ENCODE measurements at places on chromosomes 1 and 21.

GRCh38 chr1:91557039-91557690, 56.5 kb downstream of the CDC7 start:
- DNase-seq: no peak

DNA sequence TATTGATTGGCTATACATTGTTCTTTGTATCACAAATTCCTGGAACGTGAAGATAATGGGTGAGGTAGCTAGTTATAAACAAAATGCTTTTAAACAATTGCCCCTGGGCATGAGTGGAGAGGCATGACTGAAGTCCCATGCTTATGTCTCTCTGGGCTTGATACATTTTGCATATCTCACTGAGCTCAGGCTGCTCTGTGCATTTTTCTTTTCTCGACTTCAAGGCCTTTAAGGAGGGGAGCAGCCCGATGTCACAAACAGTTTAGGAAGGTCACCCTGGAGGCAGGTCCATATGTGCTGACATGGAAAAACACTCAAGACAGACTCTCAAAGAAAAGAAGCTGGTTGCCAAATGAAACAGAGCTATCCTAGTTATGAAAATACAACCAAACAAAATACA, 80.1 kb upstream of the PUM1 start:
- DNase-seq: no peak

DNA sequence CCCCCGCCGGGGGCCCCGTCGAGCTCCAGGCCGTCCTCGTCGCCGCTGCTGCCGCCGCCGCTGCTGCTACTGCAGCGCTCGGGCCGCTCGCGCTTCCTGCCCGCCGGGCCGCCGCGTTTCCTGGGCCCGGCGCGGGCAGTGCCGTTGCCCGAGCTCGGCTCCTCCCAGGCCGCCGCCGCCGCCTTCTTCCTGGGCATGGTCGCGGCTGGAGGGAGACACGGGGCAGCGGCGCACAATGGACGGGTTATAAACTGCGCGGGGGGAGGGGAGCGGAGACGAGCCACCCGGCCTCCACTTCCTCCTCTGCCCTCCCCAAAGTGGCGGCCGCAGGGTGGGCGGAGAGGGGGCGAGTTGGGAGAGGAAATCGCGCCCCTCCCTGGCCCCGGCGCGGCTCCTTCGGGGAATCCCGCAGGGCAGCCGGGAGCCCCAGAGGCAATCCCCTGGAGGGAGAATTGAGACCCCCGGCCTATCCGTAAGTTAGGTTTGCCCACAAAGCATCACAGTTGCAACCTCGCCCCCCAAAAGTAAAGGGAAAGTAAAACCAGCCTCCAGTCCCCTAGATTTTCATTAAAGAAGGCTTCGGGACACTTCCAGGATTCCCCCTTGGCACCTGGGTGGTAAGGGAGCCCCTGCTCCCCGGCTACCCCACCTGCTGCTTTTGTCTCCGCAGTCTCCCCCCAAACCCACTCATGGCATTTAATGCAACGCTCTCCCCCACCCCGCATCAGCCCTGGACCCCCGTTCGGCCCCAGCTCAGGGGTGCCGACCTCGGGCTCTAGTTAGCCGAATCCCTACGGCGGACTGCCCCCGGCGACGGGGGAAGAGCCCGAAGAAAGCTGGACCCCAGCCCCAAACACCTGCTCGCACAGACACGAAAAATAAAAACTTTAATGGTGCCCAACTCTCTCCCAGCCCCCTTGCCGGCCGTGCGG, 893 bp downstream of the RCC2 start:
- DNase-seq: no peak

- no peak for DNase-seq
These were observed 5.1 kb upstream of the HNRNPU start for GRCh38 chr1:244869364-244869827.

DNA sequence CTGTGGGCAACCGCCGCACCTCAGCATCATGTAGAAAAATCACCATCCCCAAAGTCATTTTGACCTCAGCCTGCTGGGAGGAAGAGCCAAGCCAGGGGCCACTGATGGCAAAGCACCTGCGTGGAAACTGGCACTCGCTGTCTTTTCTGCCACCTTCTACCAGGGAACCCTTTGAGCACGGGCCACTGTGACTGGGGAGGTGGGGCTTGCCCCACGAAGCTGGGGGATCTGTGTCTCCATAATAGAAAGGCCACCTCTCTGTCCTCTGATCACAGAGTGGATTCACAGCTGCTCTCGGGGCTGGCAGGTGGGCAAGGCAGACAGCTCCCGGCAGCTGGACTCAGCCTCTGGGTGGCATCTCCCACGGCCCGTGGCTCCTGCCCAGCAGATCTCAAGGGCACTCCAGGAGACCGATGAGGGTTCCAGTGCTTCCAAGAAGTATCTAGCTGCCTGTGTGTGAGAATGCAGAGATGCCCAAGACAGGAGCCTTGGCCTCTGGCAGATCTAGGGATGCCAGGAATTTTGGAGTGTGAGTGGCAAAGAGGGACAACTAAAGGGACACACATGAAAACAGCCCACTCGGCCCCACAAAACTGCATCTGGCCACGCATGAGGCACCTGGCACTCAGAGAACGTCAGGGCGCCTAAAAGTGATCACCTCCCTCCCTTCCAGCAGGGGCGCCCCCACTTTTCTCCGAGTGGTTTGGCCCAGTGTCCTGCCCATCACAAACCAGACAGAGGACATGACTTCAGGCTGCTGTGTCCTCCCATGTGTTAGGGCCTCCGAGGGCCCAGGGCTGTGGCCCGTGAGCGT, 102.6 kb downstream of the PDE9A start:
- DNase-seq: no peak

DNA sequence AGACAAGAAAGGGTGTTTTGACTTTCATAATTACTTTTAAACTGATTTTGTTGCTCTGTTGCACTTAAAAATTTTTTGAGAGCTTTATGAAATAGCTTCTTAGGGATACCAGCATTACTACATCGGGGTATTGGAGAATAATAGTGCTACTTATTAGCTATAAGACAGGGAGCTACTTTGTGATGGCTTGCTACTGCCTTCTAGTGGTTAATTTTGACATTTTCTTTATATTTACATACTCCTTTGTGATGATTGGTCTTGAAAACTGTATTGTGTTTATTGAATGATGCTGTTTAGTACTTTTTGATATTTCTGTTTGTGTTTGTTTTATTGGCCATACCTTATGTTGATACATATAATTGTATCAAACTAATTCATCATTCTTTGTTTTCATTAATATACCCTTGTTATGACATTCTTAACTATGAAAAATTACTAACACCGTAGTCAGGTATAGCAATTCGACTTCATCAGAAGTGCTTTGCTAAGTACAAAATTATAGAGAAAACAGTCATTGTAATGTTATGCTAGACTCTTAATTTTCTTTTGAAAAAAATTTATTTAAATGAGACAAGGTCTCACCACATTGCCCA, 85.5 kb downstream of the CLIC4 start:
- DNase-seq: peak; percentile 10

GRCh38 chr1:172109359-172109758, 268.1 kb downstream of the DNM3 start:
- no peak for DNase-seq

- DNase-seq: no peak
These were observed 615 bp downstream of the KRTAP10-5 start for GRCh38 chr21:44579833-44580144.

DNA sequence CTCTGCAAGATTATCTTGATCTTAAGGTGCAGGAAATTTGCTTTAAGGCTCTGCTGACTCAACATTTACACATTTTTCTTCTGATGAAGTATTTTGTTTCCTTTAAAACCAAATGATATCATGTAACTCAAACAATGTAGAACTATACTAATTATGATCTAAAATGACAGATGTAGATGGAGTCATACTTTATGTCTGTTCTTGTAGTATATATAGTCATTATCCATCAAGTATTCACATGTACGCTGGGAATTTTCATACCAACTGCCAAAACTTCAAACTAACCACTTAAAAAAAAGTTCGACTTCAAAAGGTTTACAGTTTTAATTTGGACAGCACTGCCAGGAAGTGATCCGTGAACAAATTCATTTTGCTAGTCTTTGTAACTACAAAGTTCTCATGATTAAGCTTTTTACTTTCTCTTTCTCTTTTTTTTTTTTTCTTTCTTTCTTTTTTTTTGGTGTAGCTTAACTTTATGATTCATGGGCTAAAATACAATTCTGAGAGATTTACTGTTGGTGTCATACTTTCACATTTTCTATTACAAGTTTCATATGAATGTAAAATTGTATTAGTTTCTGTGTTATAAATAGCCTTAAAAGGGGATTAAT, 509.0 kb upstream of the CXADR start:
- DNase-seq: no peak

- no peak for DNase-seq
These were observed 18.1 kb downstream of the NAV1 start for GRCh38 chr1:201556841-201557571.

- no peak for DNase-seq
These were observed 74.1 kb downstream of the C21orf91 start for GRCh38 chr21:17745086-17745485.

DNA sequence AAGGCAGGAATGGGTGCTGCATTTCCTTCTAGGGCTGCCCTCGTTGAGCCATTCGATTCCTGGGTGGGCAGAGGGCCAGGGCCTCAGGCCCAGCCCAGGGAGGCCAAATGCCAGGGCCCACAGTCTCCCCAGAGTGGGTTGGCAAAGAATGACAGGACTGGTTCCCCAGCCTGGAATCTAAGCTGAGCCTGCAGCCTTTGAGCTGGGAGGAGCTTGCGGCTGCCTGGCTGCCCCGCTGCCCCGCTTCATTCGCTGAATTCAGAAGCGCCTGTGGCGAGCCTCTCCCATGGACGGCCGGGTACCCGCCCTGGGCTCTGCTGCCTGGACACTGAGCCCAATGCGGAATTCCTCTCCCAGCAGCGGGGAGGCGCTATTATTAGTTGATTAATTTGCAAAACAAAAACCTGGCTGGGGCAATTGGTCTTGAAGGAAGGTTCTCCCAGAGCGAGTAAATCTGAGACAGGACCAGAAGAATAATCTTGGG, 32.3 kb upstream of the TARDBP start:
- peak; percentile 51 for DNase-seq

Measured in amniotic stem cell (primary cell).